Posterior vena cava (tissue), 2 donors: ENCODE measurements at places on chromosomes 12 and 14. TPM values are rescaled to one million over a fixed set of nuclear protein-coding genes. Genes with fewer than 3 reads are reported as not detected.

The PRICKLE1 gene
- 30.5 TPM for total RNA-seq

The SSTR1 gene
- 0.74 TPM for total RNA-seq

The SLC25A47 gene
- not detected for total RNA-seq

The CLMN gene
- 11.1 TPM for total RNA-seq

The TIMM9 gene
- total RNA-seq, result 28.4 TPM

The TUNAR gene
- not detected for total RNA-seq

The EFS gene
- 19.4 TPM for total RNA-seq

The PTGER2 gene
- total RNA-seq, result 5.3 TPM

The TAS2R42 gene
- not detected for total RNA-seq

The RNASE2 gene
- total RNA-seq, result 3.7 TPM

The CLEC4C gene
- total RNA-seq, result not detected

The PAH gene
- 0.37 TPM for total RNA-seq

The NAV3 gene
- total RNA-seq, result 17.4 TPM

The TSPAN9 gene
- 38.5 TPM for total RNA-seq

The ACSM4 gene
- not detected for total RNA-seq

The MGP gene
- total RNA-seq, result 4,815 TPM

The C14orf180 gene
- total RNA-seq, result 5.9 TPM

The PRPH gene
- 0.32 TPM for total RNA-seq

The ABCD2 gene
- total RNA-seq, result 0.52 TPM

The PZP gene
- 0.42 TPM for total RNA-seq

The PTPRR gene
- total RNA-seq, result 0.52 TPM

The CCDC175 gene
- 0.10 TPM for total RNA-seq

The NOVA1 gene
- 12.1 TPM for total RNA-seq

The KRR1 gene
- 47.6 TPM for total RNA-seq

The ACVRL1 gene
- total RNA-seq, result 95.7 TPM

The COX8C gene
- not detected for total RNA-seq

The KERA gene
- total RNA-seq, result not detected

The ZNF605 gene
- total RNA-seq, result 12.2 TPM

The PRIMA1 gene
- 9.6 TPM for total RNA-seq

The AKAP5 gene
- 3.1 TPM for total RNA-seq

The MYF6 gene
- not detected for total RNA-seq

The SYCP3 gene
- not detected for total RNA-seq

The PPP1R1A gene
- total RNA-seq, result 3.7 TPM

The CISTR gene
- total RNA-seq, result not detected

The DIO2 gene
- 4.8 TPM for total RNA-seq
